ENCODE measurements at places on chromosomes 16 and 17.

- DNase-seq = no peak
These were observed 309.7 kb downstream of the HAPSTR1 start for GRCh38 chr16:9401173-9401572.

- DNase-seq = no peak
These were observed 19.8 kb downstream of the HOXB1 start for GRCh38 chr17:48510761-48511604.

DNA sequence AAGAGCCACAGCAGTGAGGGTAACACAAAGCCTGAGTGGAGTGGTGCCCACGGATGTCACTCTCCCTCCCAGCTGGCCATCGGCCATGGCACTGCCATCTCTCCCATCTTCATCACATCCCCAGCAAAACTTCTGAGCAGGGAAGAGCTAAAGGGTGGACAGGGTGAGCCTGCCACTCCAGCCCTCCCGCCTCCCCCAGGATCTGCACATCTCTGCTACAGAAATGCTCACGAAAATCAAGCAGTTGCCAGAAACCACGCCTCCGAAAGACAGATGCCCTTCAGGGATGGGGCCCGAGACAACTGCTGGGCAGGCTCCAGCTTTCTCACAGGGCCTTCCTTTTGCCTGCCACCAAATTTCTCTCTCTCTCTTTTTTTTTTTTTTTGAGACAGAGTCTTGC is 3.6 kb downstream of the GRIN2C start:
- no peak for DNase-seq

GRCh38 chr16:47927330-47927729 is 228.5 kb downstream of the ABCC12 start:
- DNase-seq = no peak

DNA sequence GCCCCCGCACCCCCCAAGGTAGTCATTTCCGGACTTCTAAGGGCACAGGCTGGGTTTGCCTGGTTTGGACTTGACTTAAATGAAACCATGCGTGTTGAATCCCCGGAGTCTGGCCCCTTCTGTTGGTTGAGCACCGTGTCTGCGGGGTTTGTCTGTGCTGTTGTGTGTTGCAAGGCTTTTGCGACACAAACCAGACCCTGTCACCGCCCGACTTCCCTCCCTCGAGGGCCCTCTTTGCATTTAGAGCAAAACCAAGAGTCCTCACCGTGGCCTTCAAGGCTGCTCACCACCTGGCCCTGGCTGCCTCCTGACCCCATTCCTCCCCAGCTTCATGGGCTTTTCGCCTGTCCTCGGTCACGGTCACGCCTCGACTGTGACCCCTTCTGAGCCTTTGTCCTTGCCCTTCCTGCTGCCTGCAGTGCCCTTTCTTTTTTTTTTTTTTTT is 7.4 kb downstream of the CRISPLD2 start:
- no peak for DNase-seq

GRCh38 chr16:66166490-66166889 is 200.0 kb upstream of the CDH5 start:
- no peak for DNase-seq

DNA sequence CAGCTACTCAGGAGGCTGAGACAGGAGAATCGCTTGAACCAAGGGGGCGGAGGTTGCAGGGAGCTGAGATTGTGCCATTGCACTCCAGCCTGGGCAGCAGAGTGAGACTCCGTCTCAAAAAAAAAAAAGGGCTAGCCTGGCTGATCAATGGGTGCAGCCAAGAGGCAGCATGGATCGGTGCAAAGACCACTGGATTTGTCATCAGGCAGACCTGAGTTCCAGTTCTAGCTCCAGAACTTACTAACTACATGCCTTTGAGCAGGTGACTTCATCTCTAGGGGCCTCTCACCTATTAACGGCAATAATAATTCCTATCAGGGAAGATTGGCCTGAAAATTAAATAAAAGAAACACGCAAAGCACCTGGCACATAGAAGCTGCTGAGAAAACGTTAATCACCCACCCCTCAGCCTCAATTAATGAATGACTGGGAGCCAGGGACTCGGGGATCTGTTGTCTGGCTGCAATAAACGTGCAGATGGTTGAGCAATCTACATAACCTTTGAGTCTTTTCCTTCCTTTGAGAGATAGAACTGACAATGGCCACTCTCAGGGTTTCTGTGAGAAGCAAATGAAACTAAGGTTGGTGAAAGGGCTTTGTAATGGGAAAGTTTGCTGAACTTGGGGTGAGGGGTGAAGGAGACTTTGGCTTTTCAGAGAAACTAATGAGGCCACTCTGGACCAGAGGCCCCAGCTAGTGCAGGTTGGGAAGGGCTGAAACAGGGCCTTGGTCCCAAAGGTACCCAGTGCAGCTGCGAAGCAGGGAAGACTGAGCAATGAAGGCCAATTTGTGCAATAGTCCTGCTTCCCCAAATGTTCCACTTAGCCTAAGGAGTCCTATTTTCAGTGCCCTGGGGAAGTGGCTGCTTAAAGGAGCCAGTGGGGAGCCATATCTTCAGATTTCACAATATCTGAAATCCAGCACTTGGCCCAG is 7.6 kb downstream of the SEZ6L2 start:
- no peak for DNase-seq

DNA sequence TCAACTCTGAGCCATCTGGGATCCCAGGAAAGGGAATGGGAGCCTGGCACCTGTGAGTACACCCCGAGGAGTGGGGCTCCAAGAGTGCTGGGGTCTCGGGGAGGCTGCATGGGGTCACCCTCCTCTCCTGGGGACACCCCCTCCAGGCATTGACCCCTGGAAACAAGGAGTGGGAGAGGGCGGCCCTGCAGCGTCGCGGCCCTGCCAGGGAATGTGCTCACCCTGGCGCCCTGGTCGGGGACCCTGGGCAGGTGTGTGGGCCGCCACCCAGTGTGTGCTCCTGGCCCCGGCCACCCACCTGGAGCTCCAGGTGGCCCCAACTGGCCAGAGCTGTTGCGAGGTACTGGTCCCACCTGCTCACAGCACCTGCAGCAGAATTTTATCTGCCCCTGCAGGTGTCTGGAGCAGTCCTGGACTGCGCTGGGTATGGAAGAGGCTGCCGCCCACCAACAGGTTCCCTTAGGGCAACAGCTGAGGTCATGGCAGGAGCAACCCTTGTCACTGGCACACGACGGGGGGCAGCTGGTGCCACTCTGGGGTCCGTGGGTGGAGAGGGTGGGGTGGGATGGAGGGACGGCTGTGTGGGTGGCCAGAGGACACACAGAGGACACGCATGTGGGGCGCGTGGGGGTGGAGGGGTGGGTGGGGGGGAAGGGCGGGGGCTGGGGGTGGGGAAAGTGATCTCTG is 5.4 kb upstream of the PABPN1L start:
- DNase-seq = no peak

DNA sequence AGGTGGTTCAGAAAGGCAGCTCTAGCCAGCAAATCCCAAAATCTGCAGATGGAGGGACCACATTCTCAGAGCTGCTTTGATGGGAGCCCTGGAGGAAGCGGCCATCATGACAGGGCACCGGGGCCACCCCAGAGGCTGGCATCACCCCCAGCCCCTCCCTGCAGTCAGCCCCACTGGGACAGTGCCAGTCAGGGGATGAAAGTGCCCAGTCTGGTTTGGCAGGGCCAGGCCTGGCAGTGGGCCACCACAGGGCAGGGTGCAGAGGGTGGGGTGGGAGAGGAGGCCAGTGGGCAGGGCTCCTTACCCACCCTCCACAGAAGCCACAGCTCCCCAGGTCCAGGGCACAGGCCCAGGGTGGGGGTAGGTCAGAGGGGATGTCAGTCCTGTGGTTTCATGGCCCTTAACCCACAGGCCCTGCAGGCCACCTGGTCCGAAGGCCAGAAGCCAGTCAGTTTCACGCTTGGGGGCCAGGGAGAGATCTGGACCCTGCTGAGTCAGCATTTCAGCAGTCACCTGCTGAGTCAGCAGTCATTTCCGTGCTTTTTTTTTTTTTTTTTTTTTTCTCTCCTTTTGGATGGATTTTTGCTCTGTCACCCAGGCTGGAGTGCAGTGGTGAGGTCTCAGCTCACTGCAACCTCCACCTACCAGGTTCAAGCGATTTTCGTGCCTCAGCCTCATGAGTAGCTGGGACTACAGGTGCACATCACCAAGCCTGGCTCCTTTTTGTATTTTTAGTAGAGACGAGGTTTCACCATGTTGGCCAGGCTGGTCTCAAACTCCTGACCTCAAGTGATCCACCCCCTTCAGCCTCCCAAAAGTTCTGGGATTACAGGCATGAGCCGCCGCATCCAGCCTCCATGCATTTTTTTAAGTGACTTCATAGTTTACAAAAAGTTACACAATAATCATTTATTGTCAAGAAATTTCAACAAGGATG is 10.4 kb downstream of the SLC25A10 start:
- DNase-seq = peak; percentile 48

- DNase-seq = no peak
These were observed 13.5 kb downstream of the SDR42E1 start for GRCh38 chr16:81997738-81998137.

DNA sequence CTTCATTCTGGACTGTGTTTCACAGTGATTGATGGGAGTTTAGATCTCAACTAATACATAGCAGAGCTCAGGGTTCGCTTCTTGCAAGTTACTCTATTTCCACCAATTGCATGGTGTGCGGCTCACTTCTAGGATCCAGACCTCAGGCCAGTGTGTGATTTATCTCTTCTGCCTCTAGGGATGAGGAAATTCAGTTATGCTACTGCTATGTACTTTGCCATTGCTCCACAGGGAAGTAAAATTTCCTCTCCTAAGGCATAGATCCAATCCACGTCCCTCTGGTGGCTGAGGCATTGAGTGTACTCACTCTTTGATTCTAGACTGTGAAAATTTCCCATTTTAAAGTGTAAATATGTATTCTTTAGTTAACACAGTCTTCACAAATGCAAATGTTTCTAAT is 214.1 kb downstream of the HS3ST3B1 start:
- DNase-seq = no peak

DNA sequence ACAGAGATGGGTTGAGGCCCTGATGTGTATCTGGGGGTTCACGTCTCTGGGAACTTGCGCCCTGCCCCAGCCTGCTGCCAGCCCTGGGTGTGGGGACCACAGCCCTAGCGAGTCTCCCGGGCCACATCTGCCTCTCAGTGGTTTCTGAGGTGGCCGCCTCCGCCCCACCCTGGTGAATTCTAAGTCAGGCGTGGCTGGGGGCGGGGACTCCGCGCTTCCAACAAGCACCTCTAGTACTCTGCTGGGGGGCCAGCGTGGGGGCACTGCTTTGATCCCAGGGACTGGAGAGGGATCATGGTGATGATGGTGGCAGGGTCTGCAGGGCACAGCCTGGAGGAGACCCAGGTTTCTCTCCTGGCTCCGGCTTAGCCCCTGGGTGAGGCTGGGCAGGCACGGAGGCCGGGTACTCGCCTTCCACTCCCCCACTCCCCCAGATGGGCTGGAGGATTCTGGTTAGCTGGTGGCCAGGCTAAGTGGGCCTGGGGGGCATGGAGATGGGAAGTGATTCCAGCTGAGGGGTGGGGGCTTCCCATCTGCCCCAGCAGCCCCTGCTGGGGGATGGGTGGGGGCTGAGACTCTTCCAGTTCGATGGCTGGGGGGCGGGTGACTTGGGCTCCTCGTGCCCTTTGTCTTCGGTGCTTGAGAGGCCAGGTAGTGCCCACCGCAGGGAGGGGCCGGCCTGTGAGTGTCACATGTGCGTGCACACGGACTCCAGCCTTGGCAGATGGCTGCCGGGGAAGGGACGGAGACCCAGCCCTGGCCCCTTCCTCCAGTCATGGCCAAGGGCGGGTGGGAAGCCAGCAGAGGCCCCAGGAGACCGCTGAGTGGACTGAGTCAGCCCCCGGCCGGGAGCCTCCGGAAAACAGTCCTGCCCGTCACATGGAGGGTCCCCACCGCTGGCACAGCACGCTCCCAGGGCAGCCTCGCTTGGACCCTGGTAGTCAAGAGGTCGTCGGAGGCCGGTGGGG is 3.9 kb downstream of the GLIS2 start:
- no peak for DNase-seq

DNA sequence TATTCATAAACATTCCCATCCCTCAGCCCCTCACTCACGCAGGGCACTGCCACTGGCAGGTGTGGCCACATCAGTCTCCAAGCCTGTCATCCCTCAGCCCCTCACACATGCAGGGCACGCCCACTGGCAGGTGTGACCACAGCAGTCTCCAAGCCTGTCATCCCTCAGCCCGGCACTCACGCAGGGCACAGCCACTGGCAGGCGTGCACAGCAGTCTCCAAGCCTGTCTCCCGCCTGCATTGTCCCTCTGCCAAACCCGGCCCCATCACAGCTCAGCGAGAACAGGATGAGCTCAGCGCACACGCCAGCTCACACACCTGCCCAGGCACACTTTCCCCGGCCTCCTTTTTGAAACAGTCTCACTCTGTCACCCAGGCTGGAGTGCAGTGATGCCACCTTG is 11.4 kb upstream of the KREMEN2 start:
- no peak for DNase-seq

DNA sequence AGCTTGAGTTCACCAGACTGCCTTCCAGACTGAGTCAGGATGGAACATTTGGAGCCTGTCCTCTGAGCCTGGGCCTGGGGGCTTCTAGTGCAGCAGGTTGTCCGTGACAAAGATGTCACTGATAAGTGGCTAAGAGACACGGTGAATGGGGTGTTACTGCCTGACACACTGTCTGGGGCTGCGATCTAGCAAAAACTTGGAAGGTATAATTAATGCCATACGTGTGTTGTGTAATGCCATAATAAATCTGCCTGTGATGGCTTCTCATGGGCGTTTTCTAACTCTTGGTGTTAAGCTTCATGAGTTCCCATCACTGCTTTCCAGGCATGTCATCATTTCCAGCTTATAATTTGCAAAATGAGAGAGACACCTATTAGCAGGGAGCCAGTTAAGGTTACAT is 215.4 kb downstream of the UTP18 start:
- no peak for DNase-seq

DNA sequence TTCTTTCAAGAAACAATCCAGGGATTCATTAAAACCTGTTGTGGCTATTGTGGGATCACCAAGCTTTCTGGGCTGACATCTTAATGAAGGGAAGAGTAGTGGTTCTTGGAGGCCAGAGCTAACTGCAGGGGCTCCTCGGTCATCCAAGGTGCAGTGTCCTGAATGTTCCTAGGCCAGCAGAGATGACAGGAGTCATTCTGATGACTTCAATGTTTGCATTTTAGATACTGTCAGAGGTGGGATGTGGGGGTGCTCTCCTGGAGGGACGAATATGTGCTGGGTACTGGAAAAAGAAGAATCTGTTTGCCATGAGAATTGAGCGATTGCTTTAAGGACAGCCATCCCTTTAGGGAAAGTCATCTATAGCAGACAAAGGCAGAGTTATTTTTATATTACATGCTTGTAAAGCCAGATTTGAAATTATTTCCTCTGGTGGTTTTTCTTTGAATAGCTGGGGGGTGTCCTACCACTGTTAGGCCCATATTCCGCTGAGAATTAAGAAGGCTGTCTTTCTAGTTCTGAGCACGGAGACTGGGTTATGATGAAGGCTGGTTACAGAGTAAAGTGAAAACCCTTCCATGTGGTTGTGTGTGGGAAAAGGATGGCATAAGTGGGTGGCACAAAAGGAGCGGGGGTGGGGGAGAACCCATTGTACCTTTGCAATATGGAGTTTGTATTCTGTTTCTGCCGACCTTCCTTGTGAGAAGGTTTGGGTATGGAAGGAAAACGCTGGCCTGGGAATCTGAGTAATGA is 7.4 kb downstream of the HLF start:
- DNase-seq = no peak

- DNase-seq = no peak
These were observed 159.9 kb downstream of the AXIN2 start for GRCh38 chr17:65401561-65401960.

- no peak for DNase-seq
These were observed 39.4 kb downstream of the TUBD1 start for GRCh38 chr17:59853168-59853918.
